Stomach (tissue), 19 donors: ENCODE measurements at places on chromosomes 12 and 14. TPM values are rescaled to one million over a fixed set of nuclear protein-coding genes. Genes with fewer than 3 reads are reported as not detected.
A peak's percentile ranks its signal among the peaks of the same experiment; 100 is the strongest.

The CCDC85C gene
- 26.1 TPM for total RNA-seq

DNA sequence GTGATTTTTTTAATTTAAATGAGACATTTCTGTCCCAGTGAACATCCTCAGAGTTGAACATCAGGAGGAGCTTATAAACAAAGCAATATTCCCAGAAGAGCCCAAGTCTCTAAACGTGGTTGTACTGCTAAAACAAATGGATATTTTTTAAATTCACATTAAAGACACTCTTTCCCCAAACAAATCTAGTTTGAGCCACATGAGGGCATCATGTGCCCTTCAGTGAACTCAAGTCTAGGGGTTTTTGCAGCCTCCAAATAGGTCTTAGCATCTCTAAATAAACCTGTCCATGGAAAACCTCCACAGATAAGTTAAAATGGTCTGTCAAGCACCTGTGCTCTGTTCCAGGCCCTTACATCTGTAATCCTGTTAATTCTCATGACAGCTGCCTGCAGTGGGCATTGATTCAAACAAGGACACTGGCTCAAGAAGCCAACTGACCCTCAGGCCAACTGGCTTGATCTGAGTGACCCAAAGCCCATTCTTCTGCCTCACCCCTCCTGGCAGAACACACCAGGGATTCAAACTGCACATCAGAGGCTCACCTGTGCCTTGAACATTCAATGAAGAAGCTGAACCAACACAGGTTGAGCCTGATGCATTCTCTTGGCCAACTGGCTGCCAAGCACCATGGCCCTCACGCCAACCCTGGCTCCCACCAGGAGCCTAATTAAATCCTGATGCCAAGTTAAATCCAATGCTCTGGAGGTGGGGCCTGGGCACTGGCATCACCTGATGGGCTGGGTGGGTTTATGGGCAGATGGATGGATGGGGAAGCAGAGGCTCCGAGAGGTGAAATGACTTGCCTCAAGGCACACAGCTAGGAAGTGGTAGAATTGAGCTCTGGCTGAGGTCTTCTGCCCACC is 8.6 kb downstream of the ISCU start:
- no peaks in the 10 kb centered on the region for H3K27me3 ChIP-seq
- no peak for DNase-seq
- H3K36me3 ChIP-seq = peaks cover 42% of the 10 kb centered on the region
- H3K27ac ChIP-seq = no peak overlapping the region

DNA sequence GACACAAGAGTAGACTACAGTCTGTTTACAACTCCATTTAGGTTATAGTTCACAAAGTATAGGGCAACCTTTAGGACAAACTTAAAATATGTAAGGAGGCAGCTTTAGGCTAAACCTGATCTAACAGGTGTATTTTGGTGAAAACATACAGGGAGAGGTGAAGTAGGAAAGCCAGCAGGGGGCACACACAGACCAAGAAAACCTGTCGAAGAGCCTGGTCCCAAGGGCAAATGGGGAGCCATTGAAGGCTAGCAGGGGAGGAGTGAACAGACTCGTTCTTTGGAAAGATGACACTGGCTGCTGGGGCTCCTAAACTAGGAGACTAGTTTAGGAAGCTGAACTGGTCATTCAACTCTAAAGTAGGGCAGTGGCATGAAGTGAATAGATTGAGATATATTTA is 138.8 kb upstream of the WSCD2 start:
- H3K27me3 ChIP-seq = peaks cover under 1% of the 10 kb centered on the region
- H3K4me3 ChIP-seq = no peak overlapping the region

DNA sequence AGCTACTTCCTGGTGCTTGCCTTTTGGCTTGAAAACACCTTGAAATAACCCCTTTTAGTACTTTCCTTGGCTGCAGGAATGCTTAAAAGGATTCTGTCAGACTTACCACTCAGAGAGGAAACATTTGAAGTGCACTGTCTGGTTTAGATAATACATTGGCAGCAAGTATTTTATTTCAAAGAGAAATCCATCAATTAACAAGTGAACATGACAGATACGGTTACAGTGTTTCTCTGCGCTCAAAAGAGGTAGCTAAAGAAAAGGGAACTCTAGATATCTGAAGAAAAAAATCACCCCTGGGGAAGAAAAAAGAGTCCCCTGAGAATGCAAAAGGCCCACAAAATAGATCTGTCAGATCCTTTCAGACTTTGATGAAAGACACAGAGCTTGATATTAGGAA is 421.9 kb downstream of the LRFN5 start:
- H3K36me3 ChIP-seq = no peaks in the 10 kb centered on the region
- no peak overlapping the region for H3K4me3 ChIP-seq
- H3K4me1 ChIP-seq = no peaks in the 10 kb centered on the region
- no peak overlapping the region for H3K27ac ChIP-seq

- peak; percentile 62 for DNase-seq
- peaks cover 30% of the 10 kb centered on the region for H3K36me3 ChIP-seq
- H3K4me3 ChIP-seq = peak overlapping the region; percentile 63
- H3K4me1 ChIP-seq = peaks cover 84% of the 10 kb centered on the region
- H3K27me3 ChIP-seq = no peaks in the 10 kb centered on the region
- peak overlapping the region; percentile 99 for H3K27ac ChIP-seq
These were observed 10.2 kb upstream of the ITGB7 start for GRCh38 chr12:53217051-53217930.
